HAP-1 (cell line): ENCODE measurements at places on chromosomes 4 and X.

DNA sequence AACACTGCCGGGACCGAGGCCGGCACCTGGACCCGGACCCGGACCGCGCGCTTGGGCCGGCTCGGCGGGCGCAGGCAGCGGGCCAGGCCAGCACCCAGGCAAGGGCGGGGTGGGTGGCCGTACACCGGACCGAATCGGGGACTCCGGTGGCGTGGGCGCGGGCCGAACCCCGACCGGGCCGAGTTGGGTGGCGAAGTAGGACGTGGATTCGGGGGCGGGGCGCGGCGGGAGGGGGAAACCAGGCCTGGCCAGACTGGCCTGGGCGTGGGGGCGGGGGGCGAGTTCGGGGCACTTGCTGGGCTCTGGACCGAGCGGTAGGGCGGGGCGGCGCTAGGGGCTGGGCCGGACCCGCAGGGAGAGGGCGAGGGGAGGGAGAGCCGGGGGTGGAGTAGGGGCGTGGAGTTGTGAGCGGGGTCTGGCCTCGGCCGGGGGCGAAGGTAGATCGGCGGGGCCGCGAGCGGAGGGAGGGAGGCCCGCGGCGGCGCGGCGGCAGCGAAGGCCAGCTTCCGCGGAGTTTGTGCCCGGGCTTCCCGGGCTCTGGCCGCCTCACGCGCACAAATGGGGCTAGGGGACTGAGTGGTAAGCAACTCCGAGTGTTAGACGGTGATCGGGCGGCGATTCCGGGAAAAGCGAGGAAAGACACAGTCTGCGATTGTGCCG, 1.8 kb upstream of the BCORL1 start:
- peak; percentile 79 for DNase-seq

DNA sequence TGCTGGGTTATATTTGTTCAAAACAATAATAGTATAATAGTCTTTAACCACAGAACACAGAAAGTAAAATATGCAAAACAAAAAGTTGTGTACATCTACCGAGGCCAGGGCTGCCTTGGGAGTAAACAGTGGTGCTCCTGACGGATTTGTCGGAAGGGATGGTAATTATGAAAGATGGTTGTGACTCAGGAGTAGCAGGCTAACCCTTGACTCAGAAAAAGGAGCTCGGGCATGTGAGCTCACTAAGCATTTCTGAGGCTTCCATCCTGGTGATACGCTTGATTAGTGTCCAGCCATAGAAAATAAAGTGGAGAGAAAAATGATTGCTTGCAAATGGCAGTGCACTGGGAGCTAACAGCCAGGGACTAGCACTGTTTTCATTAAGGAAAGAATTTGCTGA, 53.2 kb upstream of the SPANXB1 start:
- DNase-seq = no peak

DNA sequence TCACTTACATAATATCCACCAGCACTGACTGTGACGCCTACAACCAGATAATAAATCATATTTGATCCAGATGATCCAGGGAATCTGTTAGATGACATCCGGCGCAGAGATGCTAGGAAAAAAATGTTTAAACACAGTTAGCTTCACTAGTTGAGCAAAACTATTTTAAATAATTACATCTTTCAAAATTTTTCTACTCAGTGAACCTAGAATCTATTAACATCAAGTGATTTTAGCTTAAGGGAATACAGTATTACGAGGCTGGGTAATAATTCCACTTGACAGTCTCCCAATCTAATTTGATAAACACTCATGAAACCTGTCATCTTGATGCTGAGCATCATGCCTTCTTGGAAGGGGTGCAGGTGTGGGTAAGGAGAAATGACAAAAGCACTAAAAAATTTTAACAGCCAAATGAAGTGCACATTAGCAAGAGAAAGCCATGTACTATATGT, 4.7 kb downstream of the MGARP start:
- DNase-seq = no peak

DNA sequence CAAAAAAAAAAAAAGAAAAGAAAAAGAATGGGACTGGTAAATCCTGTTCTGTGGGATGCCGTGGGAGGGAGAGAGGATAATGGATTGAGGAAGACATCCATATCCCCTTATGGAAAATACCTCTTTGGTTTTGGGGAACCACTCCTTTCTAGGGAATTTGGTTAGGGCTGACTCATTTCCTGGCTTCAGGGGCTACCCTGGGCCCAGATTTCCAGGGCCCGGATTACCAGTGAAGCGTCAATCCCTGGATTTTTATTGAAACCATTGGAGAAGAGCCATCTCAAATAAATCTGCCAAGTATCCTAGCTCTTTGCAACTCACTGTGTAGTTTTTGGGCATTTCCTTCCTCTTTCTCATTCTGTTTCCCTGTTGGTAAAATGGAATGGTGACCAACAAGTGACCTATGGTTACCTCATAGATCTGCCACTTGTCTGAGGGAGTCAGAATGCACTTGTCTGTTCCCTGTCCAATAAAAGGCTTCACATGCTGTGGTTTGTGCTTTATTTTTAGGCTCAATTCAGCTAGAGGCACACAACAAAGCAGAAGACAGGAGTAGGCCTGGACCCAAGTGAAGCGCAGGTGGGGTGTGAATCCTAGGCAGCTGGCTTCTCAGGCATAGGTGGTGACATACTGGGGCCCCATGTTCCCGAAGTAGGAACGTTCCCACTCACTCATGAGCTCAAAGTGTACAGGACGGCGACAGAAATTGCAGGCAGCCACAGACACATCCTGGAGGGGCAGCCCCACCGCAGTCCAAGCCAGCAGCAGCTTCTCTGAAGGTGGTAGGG, 8.6 kb downstream of the APEX2 start:
- no peak for DNase-seq

DNA sequence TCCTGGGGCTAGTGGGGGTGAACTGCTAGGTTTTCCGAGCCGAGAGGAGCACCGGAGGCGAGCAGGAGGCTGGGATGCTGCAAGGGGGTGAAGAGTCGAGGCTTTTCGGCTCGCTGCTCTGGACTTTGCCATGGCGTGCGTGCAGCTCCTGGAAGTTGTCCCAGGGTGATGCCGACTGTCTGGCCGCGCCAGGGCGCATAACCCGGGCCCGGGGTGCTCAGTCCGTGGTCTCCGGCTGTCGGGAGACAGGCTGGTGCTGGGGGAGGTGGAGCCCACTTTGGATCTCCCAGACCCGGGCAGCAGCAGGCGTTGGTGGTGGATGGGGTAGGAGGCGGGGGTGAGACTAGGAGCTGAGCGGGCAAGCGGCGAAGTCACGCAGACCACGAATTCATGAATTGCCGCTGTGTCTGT, 793 bp downstream of the GRIA3 start:
- no peak for DNase-seq

GRCh38 chrX:39816871-39817731, 280.7 kb downstream of the BCOR start:
- peak; percentile 82 for DNase-seq

- no peak for DNase-seq
Measured at GRCh38 chrX:142923201-142923600, 102.5 kb upstream of the SPANXN4 start.

DNA sequence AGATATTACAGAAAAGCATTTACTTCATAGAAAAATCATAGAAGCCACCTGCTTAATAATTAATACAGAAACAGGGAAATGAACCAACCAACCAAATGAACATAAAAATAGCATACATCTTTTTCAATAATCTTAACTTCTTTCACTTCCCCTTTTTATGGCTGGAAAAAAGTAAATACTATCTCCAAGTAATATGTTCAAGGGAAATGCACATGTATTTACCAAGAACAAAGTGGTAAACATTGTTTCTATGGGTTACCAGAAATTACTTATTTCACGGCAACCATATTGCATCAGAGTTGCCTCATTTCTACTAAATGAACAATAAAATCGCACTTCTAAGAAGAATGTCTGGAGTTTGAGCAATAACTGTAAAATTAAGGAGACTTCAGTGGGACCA, 321.3 kb downstream of the TMA16 start:
- DNase-seq = no peak

GRCh38 chr4:177108708-177109107, 201.0 kb upstream of the NEIL3 start:
- no peak for DNase-seq

- peak; percentile 86 for DNase-seq
Measured at GRCh38 chrX:149540131-149540620, 636 bp upstream of the EOLA1 start.

- DNase-seq = no peak
Measured at GRCh38 chr4:36164900-36165630, 79.2 kb downstream of the ARAP2 start.

- no peak for DNase-seq
Measured at GRCh38 chr4:139844459-139845036, 178.9 kb downstream of the MGST2 start.

DNA sequence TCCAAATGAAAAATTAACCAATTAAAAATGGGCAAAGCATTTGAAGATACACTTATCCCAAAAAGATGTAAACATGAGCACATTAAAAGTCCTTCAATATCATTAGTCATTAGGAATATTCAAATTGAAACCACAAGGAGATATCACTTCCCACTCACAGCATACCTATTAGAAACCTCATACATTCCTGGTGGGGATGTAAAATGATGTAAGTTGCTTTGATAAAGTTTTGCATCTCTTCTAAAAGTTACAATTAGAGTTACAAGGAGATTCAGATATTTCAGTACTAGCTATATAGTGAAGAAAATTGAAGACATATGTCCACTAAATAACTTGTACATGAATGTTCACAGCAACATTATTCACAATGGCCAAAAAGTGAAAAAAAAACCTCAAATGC, 1109.3 kb upstream of the LCORL start:
- DNase-seq = no peak

GRCh38 chrX:69156638-69157037, 8.6 kb downstream of the PJA1 start:
- peak; percentile 6 for DNase-seq

- no peak for DNase-seq
Measured at GRCh38 chr4:4216648-4217047, 10.1 kb downstream of the OTOP1 start.
